ENCODE measurements at places on chromosomes 7 and 10.
A peak's percentile ranks its signal among the peaks of the same experiment; 100 is the strongest.

GRCh38 chr10:121312587-121312986 is 285.7 kb downstream of the FGFR2 start:
- no peak overlapping the region for H3K4me3 ChIP-seq
- no peaks in the 10 kb centered on the region for H3K36me3 ChIP-seq
- no peaks in the 10 kb centered on the region for H3K27me3 ChIP-seq
- H3K27ac ChIP-seq, result no peak overlapping the region
- DNase-seq, result no peak

GRCh38 chr10:89645742-89646172 is 715 bp upstream of the PANK1 start:
- peak overlapping the region; percentile 91 for H3K4me3 ChIP-seq
- no peaks in the 10 kb centered on the region for H3K36me3 ChIP-seq
- peaks cover 24% of the 10 kb centered on the region for H3K4me1 ChIP-seq
- peak overlapping the region; percentile 93 for H3K27ac ChIP-seq
- no peak for DNase-seq

DNA sequence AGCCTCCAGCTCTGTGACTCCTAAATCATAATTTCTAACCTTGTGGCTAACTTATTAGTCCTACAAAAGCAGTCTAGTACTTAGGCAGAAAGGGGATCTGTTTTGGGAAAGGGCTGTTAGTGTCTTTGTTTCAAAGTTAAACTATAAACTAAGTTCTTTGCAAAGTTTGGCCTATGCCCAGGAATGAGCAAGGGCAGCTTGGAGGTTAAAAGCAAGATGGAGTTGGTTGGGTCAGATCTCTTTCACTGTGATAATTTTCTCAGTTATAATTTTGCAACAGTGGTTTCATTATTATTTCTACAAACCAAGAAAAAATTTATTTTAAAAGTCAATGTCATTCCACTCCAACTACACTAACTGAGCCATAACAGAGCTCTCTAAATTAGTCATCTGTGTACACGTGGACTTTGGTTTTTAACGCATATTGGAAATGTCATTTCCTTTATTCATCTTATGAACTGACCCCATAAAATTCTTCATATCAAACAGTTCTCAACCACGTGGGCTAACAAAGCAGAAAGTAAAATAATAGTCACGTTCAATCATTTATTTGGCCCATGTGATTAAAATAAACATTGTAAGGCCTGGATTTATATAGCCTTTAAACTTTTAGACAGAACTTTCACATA is 143.2 kb upstream of the C7orf33 start:
- H3K4me3 ChIP-seq, result no peak overlapping the region
- DNase-seq, result no peak
- H3K4me1 ChIP-seq, result no peaks in the 10 kb centered on the region

GRCh38 chr7:7434329-7434728 is 101.3 kb downstream of the COL28A1 start:
- DNase-seq, result no peak
- no peaks in the 10 kb centered on the region for H3K27me3 ChIP-seq
- H3K36me3 ChIP-seq, result no peaks in the 10 kb centered on the region
- H3K4me3 ChIP-seq, result no peak overlapping the region
- H3K4me1 ChIP-seq, result peaks cover 27% of the 10 kb centered on the region
- no peak overlapping the region for H3K27ac ChIP-seq

DNA sequence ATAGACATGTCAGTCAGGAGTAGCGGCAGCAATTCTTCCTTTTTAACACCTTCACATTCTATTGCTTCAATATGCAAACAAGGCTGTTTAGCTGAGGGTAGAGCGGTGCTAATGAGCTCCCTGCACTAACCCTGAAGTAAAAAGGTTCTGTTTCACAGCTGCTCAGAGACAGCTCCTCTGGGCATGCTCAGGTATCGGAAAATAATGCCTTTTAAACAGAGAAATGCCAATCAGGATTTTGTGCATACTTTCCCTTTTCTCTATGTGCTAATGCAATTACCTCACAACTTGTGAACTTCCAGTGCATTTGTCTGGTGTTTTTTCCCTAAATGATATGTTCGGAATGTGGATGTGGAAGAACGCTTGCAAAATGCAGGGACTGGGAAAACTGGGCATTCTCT is 307.7 kb upstream of the FZD8 start:
- H3K27me3 ChIP-seq, result peaks cover 27% of the 10 kb centered on the region
- H3K36me3 ChIP-seq, result no peaks in the 10 kb centered on the region
- no peak overlapping the region for H3K4me3 ChIP-seq
- no peak for DNase-seq

DNA sequence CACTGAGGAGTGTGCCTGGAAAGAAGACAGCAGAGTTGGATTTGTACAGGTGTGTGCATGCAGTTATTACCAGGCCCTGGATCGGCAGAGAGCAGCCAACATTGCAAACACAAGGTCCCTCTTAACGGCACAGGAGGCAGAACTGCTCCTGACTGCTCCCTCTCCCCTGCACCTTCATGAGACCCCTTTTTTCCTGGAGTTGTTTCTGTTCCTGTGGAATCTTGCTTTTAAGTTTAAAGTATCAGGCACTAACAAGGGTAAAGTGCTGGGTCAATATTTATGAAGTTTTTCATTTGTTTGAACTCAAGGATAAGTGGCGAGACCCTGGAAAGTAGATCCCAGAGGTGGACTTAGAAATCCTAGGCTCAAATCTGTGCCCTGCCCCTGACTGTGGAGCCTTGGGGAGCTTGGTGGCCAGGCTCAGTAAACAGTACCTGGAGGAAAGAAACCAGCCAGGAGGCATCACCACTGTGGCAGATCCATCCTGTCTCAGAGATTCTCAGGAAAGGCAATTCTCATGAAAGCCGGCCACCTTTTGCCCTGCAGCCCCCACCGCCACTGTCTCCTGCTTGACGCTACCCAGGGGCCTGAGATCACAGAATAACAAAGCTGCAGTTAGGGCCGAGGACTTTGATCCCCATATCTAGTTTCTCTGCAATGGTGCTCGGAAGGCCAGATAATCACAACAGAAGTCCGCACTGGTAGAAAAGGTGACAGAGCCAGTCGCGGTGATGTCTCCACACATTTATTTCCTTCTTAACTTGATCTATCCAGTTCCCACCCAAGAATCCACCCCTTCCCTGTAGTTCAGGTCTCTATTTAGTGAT is 36.7 kb downstream of the DDC start:
- no peaks in the 10 kb centered on the region for H3K4me1 ChIP-seq
- no peak overlapping the region for H3K4me3 ChIP-seq
- H3K27ac ChIP-seq, result no peak overlapping the region
- peaks cover 42% of the 10 kb centered on the region for H3K27me3 ChIP-seq
- no peaks in the 10 kb centered on the region for H3K36me3 ChIP-seq
- no peak for DNase-seq

DNA sequence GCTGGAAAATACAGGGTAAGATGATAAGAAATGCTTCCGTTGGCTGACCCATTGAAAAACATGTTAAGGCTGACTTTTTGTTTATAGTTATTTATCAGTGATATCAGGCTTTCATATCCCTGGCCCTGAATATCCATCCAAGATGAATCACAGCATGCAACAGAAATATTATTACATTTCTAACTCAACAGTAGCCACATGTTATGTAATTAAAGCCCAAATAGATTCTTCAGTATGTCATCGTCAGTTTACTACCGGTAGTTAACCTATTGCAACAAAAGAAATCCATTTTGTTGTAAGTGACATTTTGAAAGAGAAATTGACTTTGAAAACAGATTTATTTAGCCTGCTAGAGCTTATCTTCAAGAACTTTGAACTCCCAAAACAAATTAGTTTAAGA is 354.1 kb upstream of the CELF2 start:
- H3K27me3 ChIP-seq, result no peaks in the 10 kb centered on the region
- peaks cover 10% of the 10 kb centered on the region for H3K4me1 ChIP-seq
- H3K4me3 ChIP-seq, result no peak overlapping the region
- no peak overlapping the region for H3K27ac ChIP-seq

- no peak for DNase-seq
- no peaks in the 10 kb centered on the region for H3K36me3 ChIP-seq
- H3K27ac ChIP-seq, result no peak overlapping the region
- H3K4me1 ChIP-seq, result no peaks in the 10 kb centered on the region
- no peak overlapping the region for H3K4me3 ChIP-seq
Measured at GRCh38 chr7:93779115-93779514, 111.4 kb downstream of the TFPI2 start.

Data from osteocyte (in vitro differentiated cells).